ENCODE measurements at places on chromosomes 6 and 20. TPM values are rescaled to one million over a fixed set of nuclear protein-coding genes. Genes with fewer than 3 reads are reported as not detected.

DNA sequence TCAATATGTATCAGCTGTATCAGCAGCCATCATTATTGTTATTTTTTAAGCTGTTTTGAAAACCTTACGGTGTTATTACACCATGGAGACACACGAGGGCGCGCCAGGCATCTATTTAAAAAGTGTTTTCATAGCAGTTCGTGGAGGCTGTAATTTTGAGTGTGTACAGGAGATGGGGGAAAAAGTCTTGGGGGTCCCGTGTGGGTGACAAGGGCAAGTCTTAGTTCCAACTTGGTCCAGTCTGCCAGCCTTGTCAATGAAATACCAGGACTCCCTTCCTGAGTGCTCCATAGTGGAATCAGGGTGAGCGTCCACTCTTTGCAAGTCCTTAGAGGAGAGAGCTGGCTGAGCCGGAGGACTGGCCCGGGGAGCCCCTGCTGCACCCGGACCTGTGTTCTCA lies 43.3 kb downstream of the SLC2A10 start:
- H3K27ac ChIP-seq, result no peak overlapping the region
- no peak overlapping the region for H3K4me3 ChIP-seq
- H3K4me1 ChIP-seq, result peaks cover under 1% of the 10 kb centered on the region
- H3K36me3 ChIP-seq, result no peaks in the 10 kb centered on the region

- H3K27me3 ChIP-seq, result no peaks in the 10 kb centered on the region
- H3K4me3 ChIP-seq, result no peak overlapping the region
- H3K4me1 ChIP-seq, result no peaks in the 10 kb centered on the region
- no peak for DNase-seq
- H3K27ac ChIP-seq, result no peak overlapping the region
These were observed 544.6 kb downstream of the ADGRB3 start for GRCh38 chr6:69179681-69180080.

DNA sequence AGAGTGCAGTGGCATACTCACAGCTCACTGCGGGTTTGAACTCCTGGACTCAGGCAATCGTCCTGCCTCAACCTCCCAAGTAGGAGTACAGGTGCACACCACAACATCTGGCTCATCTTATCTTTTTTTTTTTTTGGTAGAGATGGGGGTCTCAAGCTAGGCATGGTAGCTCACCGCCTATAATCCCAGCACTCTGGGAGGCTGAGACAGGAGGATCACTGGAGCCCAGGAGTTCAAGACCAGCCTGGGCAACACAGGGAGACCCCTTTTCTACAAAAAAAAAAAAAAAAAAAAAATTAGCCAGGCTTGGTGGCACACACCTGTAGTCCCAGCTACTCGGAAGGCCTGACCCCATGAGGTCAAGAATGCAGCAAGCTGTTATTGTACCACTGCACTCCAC lies 31.5 kb downstream of the ILRUN start:
- H3K27me3 ChIP-seq, result no peaks in the 10 kb centered on the region
- H3K36me3 ChIP-seq, result peaks cover 14% of the 10 kb centered on the region
- no peak overlapping the region for H3K4me3 ChIP-seq
- peak overlapping the region; percentile 86 for H3K27ac ChIP-seq

DNA sequence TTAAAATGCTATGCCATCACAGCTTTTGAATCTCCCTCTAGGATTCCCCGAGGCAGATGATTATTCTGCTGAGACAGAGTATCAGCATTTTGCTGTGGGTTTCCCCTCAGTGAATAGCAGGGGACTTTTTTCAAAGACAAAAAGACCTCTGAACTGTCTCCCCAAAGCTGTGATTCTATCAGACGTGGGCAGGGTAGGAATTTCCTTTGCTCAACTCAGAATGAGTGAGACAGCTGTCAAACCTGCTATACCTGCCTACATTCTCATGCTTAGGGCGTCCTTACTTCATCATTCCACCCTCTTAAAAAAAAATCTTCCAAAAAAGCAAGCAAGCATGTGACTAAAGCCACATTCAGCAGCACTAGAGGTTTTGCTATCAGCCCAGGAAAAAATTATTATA lies 147.6 kb upstream of the FAM83B start:
- DNase-seq, result no peak
- no peaks in the 10 kb centered on the region for H3K27me3 ChIP-seq
- no peaks in the 10 kb centered on the region for H3K4me1 ChIP-seq
- H3K27ac ChIP-seq, result no peak overlapping the region
- no peak overlapping the region for H3K4me3 ChIP-seq
- H3K36me3 ChIP-seq, result no peaks in the 10 kb centered on the region

GRCh38 chr20:31474758-31475427 lies at the start of the genes DEFB124 and REM1:
Gene DEFB124, minus strand, starts transcription at chr20:31475127. Its CDS starts 2,114 bp downstream, at chr20:31473013.
Gene REM1, plus strand, starts transcription at chr20:31475288. Its CDS starts 1,158 bp downstream, at chr20:31476446.
- peaks cover 1% of the 10 kb centered on the region for H3K36me3 ChIP-seq
- H3K27ac ChIP-seq, result no peak within 1 kb of the TSS
- peaks cover 14% of the 10 kb centered on the region for H3K4me1 ChIP-seq
- peaks cover 48% of the 10 kb centered on the region for H3K27me3 ChIP-seq
- DNase-seq, result no peak

- H3K27ac ChIP-seq, result peak overlapping the region; percentile 44
- no peaks in the 10 kb centered on the region for H3K27me3 ChIP-seq
- H3K4me3 ChIP-seq, result peak overlapping the region; percentile 0
- peaks cover 48% of the 10 kb centered on the region for H3K4me1 ChIP-seq
- H3K36me3 ChIP-seq, result peaks cover 13% of the 10 kb centered on the region
These were observed 44.2 kb upstream of the TAB2 start for GRCh38 chr6:149273318-149273717.

DNA sequence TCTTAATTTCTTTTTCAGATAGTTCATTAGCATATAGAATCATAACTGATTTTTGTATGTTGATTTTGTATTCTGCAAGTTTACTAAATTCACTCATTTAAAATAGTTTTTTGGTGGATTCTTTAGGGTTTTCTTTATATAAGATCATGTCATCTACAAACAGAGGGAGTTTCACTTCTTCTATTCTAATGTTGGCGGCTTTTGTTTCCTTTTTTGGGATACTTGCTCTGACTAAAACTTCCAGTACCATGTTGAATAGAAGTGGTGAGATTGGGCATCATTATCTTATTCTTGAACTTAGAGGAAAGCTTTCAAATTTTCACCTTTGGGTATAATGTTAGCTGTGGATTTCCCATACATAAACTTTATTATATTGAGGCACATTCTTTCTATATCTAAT lies 296.9 kb downstream of the BCKDHB start:
- peaks cover 13% of the 10 kb centered on the region for H3K36me3 ChIP-seq
- H3K4me3 ChIP-seq, result no peak overlapping the region
- no peaks in the 10 kb centered on the region for H3K4me1 ChIP-seq
- H3K27me3 ChIP-seq, result no peaks in the 10 kb centered on the region

GRCh38 chr6:17677602-17678001 lies 29.1 kb downstream of the NUP153 start:
- no peak for DNase-seq
- no peak overlapping the region for H3K4me3 ChIP-seq
- H3K27ac ChIP-seq, result no peak overlapping the region
- peaks cover 52% of the 10 kb centered on the region for H3K4me1 ChIP-seq
- peaks cover 44% of the 10 kb centered on the region for H3K36me3 ChIP-seq
- H3K27me3 ChIP-seq, result no peaks in the 10 kb centered on the region

FERMT1 gene
- 0.52 TPM for total RNA-seq

SMAP1 gene
- 25.0 TPM for total RNA-seq

All from activated naive CD8-positive, alpha-beta T cell treated with anti-CD3 and anti-CD28 coated beads for 36 hours (primary cell).